ENCODE measurements at places on chromosomes 3 and 15. TPM values are rescaled to one million over a fixed set of nuclear protein-coding genes. Genes with fewer than 3 reads are reported as not detected.

DNA sequence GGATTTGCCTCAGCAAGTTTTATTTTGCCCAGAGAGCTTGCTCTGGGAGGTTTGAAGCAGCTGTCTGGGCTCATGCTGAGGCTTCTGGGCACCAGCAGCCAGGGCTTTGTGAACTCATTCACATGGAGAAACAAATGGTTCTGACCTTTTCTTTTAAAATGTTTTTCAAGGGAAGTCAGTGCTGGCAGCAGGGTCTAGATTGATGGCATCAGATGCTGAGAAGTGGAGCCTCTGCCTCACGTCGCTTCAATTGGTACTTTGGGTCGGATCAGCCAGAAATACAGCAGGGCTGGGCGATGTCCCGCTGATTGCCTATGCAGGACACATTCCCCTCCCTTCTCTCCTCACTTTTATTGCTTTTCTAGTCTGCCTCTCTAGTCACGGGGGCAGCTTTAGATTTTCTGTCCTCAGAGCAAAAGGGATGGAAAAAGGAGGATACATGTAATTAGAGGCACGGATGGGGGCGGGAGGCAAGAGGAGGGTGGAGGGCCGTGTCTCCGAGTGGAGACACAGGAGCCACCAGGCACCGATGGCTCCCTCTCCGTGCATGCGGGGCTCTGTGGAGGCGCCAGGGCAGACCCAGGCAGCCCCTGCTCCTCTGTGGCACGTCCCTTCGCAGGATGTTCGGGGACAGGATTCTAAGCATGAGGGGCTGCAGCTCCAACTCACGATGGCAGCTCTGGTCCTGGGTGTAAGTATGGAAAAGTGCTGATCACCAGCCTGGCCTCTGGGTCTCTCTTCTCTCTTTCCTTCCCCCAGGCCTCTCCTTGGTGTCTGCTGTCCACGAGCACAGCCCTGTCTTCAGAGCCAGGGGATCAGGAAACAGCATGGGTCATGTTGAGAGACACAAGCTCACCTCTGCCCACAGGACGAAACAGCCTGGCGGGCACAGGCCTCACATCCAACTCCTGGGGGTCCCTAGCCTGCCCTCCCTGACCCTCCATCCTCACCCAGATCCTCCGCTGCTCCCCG lies 116.1 kb downstream of the FAM43A start:
- DNase-seq: no peak

DNA sequence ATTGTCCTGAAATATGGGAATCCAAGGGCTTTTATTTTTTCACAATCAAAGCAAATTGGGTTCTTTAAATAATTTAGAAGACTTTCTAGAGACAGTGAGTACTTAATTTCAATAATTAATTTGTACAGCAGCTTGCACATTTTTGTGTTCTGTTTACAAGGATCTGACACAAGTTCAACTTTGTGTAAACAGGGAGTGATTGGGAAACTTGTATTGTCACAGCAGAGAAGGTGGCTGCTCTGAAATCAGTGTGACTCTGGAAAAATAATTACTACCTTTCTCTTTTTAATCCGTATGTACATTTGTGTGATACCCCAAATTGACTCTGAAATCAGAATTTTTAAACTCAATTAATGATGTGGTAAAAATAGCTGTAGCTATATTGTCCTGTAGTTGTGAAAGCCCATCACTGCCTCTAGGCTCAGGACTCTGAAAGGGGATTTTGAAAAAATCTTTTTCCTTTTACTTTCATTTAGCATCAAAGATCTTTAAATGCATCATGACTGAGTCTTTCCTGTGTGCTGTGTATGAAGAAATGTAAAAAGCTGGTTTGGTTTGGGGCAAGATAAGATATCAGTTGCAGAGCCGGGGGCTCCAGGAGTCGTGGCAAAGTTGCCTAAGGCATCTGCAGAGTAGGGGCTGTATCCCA lies 45.1 kb downstream of the MFSD1 start:
- no peak for DNase-seq

- no peak for DNase-seq
These were observed 123.2 kb downstream of the MAGI1 start for GRCh38 chr3:65915477-65915876.

DNA sequence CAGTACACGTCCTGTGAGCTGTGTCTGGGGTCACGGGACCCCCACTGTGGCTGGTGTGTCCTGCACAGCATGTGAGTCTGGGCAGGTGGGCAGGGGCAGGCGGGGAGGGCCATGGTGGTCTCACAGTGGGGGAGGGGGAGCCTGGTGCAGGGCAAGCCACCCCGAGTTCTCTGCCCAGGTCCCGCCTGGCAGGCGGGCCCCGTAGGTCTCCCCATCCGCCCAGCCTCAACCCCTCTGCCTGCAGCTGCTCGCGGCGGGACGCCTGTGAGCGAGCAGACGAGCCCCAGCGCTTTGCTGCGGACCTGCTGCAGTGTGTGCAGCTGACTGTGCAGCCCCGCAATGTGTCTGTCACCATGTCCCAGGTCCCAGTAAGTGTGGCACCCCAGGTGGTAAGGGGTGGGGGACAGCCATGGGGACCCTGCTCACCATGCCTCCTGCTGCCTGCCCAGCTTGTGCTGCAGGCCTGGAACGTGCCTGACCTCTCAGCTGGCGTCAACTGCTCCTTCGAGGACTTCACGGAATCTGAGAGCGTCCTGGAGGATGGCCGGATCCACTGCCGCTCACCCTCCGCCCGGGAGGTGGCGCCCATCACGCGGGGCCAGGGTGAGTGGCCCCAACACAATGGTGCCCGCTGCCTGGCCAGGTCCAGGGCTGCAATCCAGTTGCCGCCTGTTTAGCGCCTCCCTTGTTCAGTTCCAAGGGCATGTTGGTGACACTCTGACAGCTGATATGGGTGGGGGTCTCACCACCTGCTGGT lies 21.9 kb downstream of the PLXNA1 start:
- DNase-seq: no peak

MFAP1 gene
- 27.7 TPM for total RNA-seq

SNAP23 gene
- 57.1 TPM for total RNA-seq

FOXB1 gene
- not detected for total RNA-seq

DNA sequence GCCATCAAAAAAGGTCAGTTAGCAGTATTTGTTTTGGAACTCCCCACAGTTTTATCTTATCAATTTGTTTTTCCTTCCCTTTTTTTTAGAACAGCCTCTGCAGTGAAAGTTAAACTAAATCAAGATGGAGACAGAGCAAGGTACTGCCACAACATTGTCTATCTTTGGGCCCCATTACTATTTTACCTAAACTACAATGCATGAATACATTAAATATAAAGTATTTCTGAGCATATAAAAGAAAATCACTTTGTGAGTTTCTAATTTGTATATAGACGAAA lies 139.5 kb downstream of the MEIS2 start:
- no peak for DNase-seq

DNA sequence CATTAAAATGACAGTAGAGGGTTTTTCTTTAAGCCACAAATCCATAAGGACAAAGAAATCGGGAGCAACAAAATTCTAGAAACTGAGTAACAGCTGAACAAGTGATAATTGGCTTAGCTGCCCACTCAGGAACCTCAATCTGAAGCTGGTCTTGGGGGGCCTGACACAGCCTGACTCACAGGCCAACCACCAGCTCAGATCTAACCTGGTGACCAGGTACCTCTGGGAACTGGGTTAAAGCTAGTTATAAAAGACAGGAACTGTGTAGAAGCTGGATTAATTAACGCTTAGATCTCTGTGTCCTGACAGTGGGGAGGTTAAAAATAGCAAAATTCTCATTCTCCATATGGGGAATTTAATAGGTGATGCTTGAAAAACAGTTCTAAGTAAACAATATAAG lies 161.9 kb downstream of the PLCL2 start:
- DNase-seq: no peak

TMEM212 gene
- total RNA-seq: not detected

UPK1B gene
- total RNA-seq: not detected

DNA sequence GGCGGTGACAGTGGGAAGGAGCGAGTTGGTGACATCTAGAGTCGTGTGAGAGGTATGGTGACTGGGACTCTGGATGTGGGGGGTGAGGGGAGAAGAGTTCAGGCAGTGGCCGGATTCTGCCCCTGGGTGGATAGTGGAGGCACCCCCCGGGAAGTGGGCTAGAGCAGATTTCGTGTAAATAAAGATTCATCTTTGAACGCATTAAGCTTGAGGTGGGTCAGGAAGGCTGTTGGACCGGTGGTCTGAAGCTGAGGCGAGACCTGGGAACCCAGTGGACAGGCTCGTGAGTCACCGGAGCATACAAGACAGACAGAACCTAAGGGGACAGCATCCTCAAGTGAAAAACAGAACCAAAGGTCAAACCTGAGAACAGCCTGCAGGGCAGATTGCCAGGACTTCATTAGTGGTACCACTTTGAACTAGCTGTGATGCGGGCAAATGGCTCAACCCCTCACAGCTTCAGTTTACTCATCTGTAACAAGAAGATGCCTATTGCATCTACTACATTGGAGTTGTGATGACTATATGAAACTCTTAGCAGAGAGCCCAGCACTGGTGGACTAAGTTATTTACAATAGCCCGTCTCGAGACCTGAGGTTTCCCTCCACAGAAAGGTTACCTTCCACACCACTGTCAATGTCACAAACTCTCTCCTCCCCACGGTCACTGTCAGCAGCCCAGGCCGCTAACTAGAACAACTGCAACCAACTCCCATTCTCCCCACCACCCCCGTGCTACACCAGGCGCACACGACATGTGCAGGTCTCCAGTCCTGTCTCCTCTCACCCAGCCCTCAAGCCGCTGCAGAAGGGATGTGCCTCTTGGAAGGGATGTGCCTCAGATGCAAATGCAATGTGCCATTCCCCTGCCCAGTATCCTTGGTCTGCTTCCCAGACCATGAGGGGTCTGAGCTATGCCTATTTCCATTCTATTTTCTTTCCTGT lies 901 bp upstream of the CLN6 start:
- no peak for DNase-seq

DNA sequence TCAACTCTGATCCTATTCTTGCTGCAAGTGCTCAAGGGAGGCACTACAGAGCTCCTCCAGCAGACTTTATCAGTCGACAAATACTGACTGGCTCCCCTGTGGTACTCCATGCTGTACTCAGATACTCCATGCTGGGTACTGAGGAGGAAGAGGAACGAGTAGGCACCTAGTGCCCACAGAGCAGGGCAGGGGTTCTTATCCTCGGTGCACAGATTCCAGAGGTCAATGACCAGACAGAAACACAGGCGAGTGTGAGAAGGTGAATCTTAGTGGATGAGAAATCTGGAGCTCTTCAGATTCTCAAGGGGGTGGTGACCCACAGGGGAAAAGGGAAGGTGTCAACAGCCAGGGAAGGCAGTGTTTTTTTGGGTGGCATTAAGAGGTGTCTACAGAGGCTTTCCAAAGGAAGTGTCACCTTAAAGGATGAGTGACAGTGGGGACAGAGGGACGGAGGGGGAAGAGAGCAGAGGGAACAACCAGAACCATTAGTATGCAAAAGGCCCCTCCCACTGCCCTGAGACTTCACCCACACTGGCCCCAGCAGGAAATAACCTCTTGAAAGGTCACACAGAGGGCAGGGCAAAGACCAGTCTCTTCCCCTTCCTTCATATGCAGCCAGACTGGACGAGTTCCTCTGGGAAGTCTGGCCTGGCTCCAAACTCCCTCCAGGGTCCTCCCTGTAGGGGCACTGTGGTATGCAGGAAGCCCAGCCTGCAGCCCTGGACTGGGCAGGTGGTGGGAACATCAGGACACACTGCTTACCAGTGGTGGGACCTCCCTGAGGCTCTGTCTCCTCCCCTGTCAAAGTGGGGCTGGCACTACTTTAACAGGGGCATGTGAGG lies 27.5 kb downstream of the CCDC12 start:
- no peak for DNase-seq

ARID3B gene
- total RNA-seq: 18.0 TPM

- no peak for DNase-seq
These were observed 117.5 kb downstream of the EEFSEC start for GRCh38 chr3:128270559-128271492.

All from mesothelial cell of epicardium (in vitro differentiated cells).